ENCODE measurements at places on chromosomes 1 and 21.

GRCh38 chr1:68178821-68179490 is 53.4 kb downstream of the WLS start:
- H3K27ac ChIP-seq: no peak overlapping the region
- H3K4me1 ChIP-seq: no peaks in the 10 kb centered on the region
- H3K27me3 ChIP-seq: peaks cover 4% of the 10 kb centered on the region
- H3K4me3 ChIP-seq: no peak overlapping the region
- H3K36me3 ChIP-seq: no peaks in the 10 kb centered on the region
- no peak for DNase-seq

- no peak for DNase-seq
- no peak overlapping the region for H3K4me3 ChIP-seq
- H3K4me1 ChIP-seq: peaks cover 8% of the 10 kb centered on the region
- no peak overlapping the region for H3K27ac ChIP-seq
- no peaks in the 10 kb centered on the region for H3K36me3 ChIP-seq
Observed at GRCh38 chr1:17671314-17671705, 83.8 kb upstream of the ACTL8 start.

DNA sequence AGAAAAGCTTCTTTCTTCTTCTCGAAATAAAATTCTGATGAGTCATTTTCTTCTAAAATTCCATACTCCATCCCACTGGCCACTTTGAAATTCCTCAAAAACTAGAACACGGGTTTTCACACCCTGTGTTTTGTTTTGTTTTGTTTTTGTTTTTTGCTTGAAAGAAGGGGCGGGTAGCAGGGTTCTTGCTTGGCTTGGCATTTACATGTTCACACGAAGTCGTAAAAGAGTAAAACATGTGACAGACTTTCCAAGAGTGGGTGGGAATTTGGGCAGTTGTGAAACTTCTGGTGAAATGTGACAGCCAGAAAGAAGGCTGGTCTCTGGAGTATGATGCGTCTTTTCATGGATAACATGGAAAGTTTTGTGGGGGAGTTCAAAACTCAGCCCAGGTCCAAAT is 47.1 kb upstream of the FMN2 start:
- no peak overlapping the region for H3K27ac ChIP-seq
- H3K4me1 ChIP-seq: no peaks in the 10 kb centered on the region
- no peaks in the 10 kb centered on the region for H3K36me3 ChIP-seq
- no peak overlapping the region for H3K4me3 ChIP-seq
- no peak for DNase-seq

DNA sequence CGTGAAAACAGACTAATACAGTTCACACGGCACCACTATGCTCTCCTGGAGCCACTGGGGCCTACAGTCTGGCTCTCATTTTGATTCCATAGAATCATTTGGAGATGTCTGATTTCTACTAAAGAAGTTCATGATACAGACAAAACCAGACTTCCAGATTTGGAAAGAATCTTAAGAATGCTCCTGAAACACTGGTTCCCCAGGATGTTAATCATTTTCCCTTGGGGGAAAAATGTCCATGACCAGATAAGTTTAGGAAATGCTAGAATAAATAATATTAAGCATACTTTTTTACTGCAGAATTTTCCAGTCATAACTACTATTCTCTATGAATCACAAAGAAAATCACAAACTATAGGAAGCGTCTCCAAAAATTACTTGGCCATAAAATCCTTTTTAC is 63.0 kb upstream of the RGS7 start:
- no peaks in the 10 kb centered on the region for H3K36me3 ChIP-seq
- DNase-seq: no peak
- H3K27ac ChIP-seq: no peak overlapping the region
- H3K4me3 ChIP-seq: no peak overlapping the region

DNA sequence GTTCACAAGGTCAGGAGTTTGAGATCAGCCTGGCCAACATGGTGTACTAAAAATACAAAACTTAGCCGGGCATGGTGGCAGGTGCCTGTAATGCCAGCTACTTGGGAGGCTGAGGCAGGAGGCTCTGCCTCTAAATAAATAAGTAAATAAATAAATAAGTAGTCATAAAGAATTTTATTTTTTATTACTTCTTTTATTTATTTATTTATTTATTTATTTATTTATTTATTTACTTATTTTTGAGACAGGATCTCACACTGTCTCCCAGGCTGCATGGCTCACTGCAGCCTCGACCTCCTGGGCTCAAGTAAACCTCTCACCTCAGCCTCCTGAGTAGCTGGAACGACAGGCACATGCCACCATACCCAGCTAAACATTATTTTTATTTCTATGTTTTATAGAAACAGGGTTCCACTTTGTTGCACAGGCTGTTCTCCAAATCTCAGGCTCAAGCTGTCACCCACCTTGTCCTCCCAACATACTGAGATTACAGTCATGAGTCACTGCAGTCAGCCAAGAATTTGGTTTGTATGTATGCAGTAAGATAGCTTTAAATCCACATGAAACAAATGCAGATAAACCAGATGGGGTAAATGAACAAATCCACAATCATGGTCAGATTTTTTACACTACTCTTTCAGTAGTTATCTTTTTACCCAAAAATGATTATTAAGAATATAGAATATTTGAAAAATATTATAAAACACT is 523.3 kb upstream of the RGS18 start:
- no peak overlapping the region for H3K27ac ChIP-seq
- H3K27me3 ChIP-seq: no peaks in the 10 kb centered on the region
- H3K36me3 ChIP-seq: no peaks in the 10 kb centered on the region
- no peaks in the 10 kb centered on the region for H3K4me1 ChIP-seq
- H3K4me3 ChIP-seq: no peak overlapping the region
- no peak for DNase-seq

- H3K4me3 ChIP-seq: no peak overlapping the region
- no peaks in the 10 kb centered on the region for H3K36me3 ChIP-seq
Observed at GRCh38 chr1:181110013-181110412, 21.5 kb downstream of the IER5 start.
